ENCODE measurements at places on chromosomes 2 and 18.

GRCh38 chr2:236717729-236718128, 148.1 kb downstream of the ACKR3 start:
- no peak for DNase-seq

DNA sequence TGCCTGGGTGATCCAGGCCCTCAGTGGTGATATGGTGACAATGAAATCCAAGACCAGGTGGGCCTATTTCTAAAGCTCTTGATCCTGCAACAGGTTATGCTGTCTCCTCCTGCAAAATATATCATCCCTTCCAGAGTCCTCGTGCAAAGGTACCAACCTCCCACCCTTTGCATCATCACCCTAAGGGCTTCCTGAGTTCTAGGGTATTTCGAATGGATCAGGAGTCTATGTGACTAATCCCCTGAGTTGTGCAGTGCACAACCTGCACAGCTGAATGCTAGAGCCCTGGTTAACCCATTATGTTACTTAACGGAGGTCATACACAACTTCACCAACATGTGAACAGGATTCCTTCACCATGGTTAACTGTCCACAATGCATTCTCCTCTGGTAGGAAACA, 13.4 kb upstream of the NPAS2 start:
- DNase-seq: no peak

- peak; percentile 43 for DNase-seq
These were observed 348.7 kb upstream of the CDH20 start for GRCh38 chr18:60984510-60984909.

- DNase-seq: no peak
These were observed 31.5 kb downstream of the CPO start for GRCh38 chr2:206970589-206971360.

GRCh38 chr2:39491653-39492052, 54.6 kb upstream of the MAP4K3 start:
- DNase-seq: no peak

- no peak for DNase-seq
These were observed 154.7 kb upstream of the HS6ST1 start for GRCh38 chr2:128473175-128474035.

DNA sequence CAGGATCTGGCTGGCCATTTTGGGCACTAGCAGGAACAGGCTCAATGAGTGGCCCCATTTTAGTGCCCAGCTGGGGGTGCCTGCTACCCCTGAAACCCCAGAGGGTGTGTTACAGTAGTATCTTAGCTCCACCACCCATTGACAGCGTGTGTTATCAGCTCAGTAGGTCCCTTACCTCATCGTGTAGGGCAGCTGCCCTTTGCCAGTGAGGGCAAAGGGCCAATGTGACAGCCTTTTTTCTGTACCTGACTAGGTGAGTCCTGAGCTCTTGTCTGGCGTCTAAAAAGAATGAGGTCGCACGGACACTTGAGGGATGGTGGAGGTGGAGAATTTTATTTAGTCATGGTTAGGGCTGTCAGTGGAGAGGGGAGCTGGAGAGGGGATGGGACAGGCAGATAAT, 462.2 kb downstream of the PIK3C3 start:
- no peak for DNase-seq

DNA sequence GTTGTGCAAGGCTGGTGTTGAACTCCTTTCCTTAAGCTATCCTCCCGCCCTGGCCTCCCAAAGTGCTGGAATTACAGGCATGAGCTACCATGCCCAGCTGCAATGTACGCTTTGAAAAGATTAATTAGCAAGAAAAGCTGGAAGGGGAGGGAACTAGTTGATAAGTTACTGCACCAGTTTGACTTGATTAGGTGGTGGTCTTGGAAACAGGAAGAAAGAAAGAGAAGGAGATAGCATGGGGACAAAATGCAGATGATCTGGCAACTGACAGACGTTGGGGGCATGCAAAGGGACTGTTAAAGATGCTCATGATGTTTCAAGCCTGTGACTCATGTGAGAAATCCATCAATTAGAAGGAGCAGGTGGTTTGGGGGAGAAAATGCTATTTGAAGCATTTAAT, 68.6 kb downstream of the PLEKHM3 start:
- DNase-seq: no peak

DNA sequence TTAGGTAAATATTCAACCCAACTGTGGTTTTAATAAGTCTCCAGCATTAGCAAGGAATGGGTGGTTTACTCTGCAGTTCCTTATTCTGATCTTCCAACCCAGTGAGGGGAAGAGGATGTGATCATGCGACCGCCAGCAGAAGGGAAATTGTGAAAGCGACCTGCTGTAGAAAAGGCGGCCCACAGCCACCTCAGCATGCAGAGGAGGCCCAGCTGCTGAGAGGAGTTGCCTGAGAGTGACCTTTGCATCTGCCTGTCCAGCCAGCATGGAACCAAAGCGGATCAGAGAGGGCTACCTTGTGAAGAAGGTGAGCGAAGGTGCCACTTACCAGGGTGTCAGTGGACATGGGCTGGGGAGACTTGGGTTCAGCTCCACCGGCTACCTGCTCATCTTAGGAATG, at the start of gene PLEK:
Gene PLEK (plus strand): TSS at position 196 of the 400 bp plus-strand sequence. CDS start 70 bp downstream, at position 266.
- DNase-seq: no peak

- no peak for DNase-seq
These were observed 1081.2 kb downstream of the SOCS6 start for GRCh38 chr18:71370095-71370494.

GRCh38 chr2:62724886-62725711, 19.6 kb downstream of the EHBP1 start:
- DNase-seq: no peak

DNA sequence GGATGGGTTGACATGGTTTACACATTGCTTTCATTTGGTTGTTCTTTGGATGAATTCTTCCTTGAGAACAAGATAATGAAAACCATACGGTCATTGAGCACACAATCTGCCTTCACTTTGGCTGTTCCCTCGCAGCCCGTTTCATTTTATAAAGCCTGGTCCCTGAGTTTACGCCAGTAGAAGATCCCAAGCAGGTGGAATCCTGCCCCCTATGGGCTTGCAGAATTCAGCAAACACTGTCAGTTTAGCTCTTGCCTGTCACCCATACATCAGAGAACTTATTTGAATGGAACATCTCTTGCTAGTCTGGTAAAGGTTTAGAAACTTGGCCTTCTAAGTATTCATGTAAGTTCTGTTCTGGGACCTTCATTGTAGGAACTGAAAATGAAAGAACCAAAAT, 666.4 kb upstream of the ZEB2 start:
- no peak for DNase-seq

DNA sequence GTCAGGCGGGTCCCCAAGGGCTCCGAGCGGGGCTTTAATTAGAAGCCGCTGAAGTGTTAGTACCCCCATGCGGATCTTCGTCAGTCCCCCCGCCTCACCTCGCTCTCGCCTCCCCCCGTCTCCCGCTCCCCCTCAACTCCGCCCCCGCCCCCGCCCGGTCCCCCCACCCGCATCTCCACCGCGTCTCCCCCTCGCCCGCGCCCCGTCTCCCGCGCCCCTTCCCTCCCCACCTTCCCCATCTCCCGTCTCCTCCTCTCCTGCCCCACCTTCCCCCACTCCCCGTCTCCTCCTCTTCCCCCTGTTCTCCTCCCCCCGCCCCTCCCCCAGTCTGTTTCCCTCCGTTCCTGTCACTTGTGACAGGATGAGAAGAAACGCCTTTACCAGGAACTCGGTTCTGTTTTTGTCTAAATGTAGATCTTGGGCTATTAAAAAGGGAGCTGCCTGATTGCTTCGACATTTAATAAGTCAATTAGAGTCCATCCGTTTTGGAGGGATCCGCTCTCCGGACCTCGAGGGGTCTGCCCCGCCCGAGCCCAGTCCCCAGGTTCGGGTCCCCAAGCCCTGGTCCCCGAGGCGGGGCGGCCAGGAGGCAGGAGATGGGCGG, 969 bp upstream of the ALKAL2 start:
- no peak for DNase-seq

- no peak for DNase-seq
These were observed 12.6 kb downstream of the LDLRAD4 start for GRCh38 chr18:13231151-13231550.

GRCh38 chr2:233114421-233114861, 54.3 kb downstream of the INPP5D start:
- DNase-seq: no peak

DNA sequence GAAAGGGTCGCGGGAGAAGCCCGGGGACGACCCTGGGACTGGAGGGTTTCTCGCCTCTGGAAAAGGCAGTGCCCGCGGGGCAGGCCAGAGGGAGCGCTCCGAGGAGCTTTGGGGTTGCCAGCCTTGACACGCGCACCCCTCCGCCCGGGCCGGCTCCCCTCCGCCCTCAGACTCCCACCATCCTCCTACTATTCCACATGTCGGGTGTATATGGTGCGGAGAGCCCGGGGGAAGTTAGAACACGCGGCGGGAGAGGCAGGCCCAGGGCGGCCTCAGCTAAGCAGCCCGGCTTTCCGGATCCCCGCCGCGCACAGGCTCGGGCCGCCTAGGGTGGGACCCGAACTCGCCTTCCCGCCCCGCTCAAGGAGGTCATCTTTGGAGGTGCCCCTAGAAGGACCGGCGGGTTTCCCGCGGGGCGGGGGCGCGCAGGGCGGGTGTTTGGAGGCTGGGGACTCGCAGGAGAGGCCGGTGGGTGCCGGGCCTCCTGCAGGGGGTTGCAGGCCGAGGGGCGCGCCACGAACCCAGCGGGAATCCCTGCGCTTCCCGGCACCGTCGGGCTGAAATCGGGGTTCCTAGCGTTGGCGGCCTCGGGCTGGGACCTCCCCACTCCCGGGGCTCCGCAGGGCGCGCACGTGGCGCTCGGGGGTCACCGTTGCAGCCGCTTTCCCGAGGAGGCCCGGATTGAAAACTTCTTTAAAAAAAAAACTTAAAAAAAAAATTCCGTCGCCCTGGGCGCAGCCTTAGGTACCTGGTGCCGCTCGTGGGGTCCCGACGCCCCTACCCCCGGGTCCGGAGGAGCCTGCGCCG, 3.7 kb downstream of the NFATC1 start:
- no peak for DNase-seq

DNA sequence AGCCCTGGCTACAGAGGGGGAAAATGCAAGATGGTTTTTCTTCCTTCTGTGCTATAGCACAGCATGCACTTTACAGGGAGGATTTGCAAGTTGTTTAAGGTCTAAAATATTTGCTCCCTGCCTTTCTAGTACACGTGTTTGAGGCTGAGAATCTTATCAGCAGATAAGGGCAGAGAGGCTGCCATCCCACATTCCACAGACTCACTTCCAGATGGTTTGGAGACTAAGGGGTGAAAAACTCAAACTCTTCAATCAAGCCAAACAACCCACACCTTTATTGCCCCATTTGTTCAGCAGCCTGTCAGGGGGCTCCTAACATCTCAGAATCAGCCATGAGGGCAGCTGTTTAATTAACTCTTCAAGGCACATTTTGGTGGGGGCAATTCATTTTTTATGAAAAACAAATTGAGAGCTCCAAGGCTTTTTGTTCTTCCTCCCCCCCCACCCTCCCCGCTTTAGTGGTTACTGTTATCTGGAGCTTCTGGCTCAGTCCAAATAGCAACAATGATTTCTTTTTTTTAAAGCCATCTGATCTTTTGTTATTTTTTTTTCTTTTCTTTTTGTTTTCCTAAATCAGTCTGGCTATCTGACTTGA, 242.6 kb upstream of the NT5C1B start:
- DNase-seq: peak; percentile 95

- no peak for DNase-seq
These were observed 36.3 kb downstream of the CXCR4 start for GRCh38 chr2:136081582-136082210.

DNA sequence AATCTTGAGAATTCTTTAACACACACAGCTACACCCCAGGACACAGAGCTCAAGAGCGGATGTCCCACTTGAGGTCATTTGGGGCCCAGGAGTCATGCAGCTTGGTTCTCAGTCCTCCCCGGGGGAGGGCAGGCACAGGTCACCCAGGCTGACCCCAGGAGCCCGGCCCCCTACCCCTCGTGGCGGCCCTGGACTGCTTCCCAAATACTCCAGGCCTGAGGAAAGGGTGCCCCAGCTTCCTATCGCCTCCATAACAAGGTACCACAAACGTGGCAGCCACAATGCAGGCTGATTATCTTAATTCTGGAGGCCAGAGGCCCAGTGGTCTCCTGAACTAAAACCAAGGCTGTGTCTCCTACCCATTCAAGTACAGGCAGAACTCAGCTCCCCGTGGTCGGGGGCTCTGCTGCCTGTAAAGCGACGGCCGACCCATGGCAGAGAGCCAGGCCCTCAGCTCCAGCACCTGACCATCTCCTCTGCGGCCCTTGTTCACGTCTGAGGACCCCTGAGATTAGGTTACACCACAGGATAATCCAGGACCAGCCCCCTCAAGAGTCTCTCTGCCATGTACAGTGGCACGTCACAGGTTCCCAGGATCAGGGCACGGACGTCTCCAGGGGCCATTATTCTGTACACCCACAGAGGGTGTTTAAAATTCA, 10.5 kb downstream of the SLC66A2 start:
- no peak for DNase-seq

- DNase-seq: no peak
These were observed 460.6 kb downstream of the NR4A2 start for GRCh38 chr2:155871940-155872339.

GRCh38 chr2:158810731-158811460, 15.8 kb downstream of the DAPL1 start:
- DNase-seq: no peak

GRCh38 chr2:185531721-185532120, 206.9 kb upstream of the FSIP2 start:
- DNase-seq: no peak

GRCh38 chr18:51391731-51392130, 194.2 kb upstream of the MEX3C start:
- DNase-seq: no peak

DNA sequence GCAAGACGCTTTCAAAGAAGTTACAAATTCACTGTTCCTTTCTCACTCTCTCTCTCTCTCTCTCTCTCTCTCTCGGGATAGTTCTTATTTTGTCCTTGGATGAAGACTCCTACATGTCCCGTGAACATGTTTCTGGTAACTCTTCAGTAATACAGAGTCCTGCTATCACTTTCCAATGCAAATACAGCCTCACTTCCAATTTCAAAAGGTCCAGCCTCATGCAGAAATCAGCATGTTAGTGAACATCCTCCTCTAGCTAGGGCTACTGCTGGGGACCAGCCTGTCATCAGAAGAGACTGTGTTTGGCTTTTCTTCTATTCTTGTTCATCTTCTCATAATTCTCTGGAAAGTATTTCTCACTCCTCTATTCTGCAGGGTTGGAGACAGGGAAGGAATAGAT, 1306.7 kb upstream of the CELF4 start:
- no peak for DNase-seq

GRCh38 chr2:8600456-8600855, 81.4 kb upstream of the ID2 start:
- DNase-seq: no peak

GRCh38 chr2:119181791-119182445, 23.4 kb upstream of the C1QL2 start:
- no peak for DNase-seq

DNA sequence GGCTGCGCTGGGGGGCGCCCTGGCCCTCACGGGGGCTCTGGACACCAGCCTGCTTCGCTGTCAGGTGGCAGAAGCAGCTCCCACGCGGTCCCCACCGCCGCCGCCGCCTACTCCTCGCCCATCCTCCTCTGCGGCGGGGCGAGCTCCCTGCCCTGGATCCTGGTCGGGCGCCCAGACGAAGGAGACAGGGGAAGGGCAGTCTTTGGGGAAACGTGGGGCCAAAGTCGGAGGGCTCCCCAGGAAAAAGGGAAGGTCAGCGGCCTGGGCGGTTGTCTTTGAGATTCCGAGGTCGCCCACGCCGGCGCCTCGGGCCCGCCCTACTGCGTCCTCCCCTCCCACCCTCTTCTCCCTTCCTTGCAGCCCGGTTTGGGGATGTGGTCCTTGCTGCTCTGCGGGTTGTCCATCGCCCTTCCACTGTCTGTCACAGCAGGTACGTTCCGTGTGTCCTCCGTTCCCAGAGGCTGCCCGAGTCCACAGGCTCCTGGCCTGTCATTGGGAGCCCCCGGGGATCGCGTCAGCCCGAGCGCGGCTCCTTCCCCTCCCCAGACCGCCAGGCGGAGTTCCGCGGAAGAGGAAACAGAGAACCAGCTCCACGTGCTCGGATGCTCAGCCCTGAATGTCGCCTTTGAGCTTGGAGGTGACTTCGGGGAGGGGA, 800 bp downstream of the IL1RL2 start:
- no peak for DNase-seq
